Activated CD4-positive, alpha-beta T cell treated with anti-CD3 and anti-CD28 coated beads for 1 hour (primary cell): ENCODE measurements at places on chromosomes 13 and 19.

- DNase-seq = no peak
Observed at GRCh38 chr19:48967346-48968178, 2.5 kb downstream of the FTL start.

DNA sequence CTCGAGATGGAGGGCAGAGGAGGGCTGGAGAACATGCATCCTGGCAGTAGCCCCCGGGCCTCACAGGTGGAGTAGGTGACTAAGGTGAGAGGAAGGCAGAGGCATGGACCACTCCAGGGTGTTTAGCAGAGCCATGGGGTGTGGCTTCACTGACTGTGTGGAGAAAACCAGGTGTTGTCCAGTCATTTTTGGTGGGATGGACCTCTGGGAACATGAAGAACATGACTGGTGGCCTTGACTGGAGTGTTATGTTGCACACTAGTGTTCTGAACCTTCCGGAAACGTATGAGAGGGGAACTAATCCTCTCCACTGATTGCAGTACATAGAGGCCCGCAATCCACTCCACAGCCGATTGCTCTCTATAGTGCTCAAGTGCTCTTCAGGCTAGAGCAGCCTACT lies 16.9 kb downstream of the MED26 start:
- DNase-seq = no peak

DNA sequence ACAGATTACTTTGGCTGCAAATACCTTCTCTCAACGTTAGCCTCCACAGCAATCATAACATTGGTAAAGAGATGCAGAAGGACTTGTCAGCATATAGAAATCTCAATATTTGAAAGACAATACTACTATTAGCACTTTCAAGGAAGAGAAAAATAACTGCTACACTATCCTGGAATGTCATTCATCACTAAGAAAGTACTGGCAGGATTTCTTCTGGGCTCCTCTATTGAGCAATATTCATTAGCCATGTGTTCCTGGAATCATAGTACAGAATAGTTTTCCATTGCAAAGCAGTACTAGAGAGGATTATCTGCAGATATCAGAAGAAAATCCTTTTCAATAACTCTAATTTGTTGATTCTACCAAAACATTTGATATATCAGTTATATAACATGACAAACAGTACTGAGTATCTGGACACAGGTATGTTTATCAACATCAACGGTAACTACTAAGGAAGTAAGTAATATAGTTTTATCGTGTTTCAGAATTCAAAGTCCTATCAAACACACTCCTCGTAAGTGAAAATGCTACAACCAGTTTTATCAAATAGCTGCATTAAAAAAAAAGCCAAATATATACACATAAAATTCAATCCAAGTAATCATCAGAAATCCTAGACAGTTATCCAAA lies 27.3 kb downstream of the INTS6 start:
- no peak for DNase-seq

- DNase-seq = no peak
Observed at GRCh38 chr19:56848166-56848565, 7.6 kb upstream of the PEG3 start.

DNA sequence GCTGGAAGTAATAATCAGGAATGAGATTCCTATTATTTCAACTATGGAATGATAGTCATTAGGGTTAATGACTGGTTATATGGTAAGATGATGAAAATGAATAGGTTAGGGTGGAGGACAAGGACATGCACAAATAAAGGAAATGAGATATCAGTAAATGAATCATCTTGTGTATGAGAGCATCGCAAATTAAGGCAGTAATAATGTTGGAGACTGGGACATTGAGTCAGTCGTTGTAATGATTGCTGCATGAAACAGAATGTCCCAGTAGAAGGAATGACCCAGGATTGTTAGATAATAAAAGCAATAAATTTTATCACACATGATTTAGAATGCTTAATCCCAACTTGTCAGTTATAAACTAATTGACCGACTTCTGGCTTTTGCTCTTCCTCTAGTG lies 1733.7 kb upstream of the PCDH20 start:
- DNase-seq = no peak

DNA sequence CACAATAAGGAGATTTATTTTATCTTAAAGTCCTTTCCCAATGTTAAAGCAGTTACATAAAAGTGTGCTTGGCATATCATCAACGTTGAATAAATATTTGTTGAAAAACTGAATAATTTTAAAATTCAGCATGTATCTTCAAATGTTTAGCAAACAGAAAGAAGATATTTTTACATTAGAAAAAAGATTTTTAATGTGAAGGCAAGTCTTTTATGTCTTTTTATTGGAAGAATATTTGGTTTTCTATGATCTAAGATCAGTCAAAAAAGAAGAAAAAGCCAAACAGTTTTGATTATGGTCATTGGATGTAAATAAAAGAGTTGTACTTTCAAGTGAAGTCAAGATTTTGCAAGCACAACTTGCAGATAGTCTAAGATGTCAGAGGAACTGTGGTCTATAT lies 397.4 kb downstream of the DACH1 start:
- DNase-seq = no peak

GRCh38 chr13:48266701-48267639 lies 34.0 kb downstream of the ITM2B start:
- no peak for DNase-seq

DNA sequence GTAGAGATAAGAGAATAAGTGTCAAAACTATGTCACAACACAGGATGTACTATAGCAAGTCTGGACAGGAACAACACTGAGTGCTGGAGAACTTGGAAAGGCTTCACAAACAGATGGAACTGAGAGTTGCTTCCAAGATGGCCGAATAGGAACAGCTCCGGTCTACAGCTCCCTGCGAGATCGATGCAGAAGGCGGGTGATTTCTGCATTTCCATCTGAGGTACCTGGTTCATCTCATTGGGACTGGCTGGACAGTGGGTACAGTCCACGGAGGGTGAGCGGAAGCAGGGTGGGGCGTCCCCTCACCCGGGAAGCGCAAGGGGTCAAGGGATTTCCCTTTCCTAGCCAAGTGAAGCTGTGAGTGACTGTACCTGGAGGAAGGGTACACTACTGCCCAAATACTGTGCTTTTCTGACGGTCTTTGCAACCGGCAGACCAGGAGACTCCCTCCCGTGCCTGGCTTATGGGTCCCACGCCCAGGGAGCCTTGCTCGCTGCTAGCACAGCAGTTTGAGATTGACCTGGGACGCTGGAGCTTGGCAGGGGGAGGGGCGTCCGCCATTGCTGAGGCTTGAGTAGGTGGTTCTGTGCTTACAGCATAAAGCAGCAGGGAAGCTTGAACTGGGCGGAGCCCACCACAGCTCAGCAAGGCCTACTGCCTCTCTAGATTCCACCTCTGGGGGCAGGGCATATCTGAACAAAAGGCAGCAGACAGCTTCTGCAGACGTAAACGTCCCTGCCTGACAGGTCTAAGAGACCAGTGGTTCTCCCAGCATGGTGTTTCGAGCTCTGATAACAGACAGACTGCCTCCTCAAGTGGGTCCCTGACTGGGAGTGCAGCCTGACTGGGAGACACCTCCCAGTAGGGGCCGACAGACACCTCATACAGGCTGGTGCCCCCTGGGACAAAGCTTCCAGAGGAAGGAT lies 46.0 kb downstream of the USP12 start:
- DNase-seq = no peak

DNA sequence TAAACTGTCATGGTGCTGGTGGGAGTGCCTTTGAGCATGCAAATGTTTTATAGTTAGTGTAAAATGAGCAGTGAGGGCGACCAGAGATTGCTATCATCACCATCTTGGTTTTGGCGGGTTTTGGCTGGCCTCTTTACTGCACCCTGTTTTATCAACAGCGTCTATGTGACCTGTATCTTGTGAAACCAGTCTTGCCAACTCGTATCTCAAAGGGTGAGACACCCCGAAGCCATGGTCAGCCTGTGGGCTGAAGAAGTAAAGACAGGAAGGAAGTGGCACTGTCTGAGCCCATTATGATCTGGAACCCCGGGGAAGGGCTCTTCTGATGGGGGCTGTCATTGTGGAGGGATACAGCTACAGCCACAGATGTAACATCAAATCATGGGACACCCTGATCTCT lies 81.5 kb upstream of the FAM216B start:
- DNase-seq = no peak

GRCh38 chr13:90498096-90498495 lies 849.4 kb upstream of the MIR17HG start:
- DNase-seq = no peak

DNA sequence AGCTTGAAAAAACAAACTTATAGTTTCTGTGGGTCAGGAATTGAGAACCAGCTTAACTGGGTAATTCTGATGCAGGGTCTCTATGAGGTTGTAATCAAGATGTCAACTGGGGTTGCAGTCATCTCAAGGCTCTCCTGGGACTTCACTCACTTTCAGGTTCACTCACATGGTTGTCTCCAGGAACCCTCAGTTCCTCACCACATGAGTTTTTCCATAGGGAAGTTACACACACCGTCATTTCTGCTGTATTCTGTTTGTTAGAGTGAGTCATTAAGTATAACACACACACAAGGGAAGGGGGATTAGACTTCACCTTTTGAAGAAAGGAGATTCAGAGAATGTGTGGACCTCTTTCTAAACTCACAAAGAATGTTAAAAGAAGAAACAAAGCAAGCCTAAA lies 34.9 kb upstream of the MLNR start:
- DNase-seq = no peak
